Erythroblast (primary cell): ENCODE measurements at places on chromosomes 1 and 21.

DNA sequence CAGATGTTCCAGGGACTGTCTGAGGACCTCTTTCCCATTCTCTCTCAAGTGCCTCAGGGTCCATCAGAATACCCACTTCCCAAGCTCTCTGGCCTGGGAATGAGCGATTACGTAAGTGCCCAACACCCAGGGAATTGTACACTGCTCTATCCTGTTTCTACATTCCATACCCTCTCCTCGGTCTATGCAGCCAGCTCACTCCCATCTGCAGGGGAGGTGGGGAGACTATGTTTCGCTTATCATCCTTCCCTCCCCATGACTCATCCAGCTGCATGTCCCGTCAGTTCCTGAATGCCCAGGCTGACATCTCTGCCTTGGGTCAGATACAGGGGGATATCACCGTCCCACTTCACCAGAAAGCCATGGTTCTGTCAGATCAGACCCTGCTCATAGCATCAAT is 34.5 kb upstream of the CD1D start:
- DNase-seq, result peak; percentile 63

DNA sequence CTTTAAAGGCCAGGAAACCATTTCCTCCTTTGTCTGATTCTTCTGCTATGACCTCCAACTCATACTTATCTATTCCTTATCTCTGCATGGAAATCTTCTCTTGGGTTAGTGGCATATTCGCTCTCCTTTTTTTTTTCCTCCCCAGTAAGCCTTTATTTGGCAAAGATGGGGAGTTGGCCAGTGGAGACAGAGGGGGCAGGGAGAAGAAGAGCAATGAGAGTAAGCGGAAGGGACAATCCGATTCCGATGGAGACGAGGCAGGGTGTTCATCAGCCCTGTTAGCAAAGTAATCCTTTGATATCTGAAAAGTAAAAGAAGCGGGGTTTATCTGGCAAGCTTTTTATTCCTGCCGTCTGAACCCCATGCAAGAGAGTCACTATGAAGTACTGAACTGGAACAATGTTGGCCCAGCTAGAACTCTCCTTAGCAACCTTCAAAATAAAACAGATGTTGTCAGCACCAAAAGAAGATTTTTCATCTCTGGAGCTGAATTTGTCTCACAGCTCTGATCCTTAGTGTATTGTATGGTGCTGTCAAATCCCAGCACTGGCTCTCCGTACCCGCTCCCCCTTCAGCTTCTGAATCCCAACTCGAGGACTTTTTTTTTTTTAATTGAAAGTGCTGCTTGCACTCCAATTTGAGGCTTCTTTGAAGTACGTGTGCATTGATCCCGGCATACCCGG is 40.9 kb downstream of the PTGFRN start:
- no peak for DNase-seq

DNA sequence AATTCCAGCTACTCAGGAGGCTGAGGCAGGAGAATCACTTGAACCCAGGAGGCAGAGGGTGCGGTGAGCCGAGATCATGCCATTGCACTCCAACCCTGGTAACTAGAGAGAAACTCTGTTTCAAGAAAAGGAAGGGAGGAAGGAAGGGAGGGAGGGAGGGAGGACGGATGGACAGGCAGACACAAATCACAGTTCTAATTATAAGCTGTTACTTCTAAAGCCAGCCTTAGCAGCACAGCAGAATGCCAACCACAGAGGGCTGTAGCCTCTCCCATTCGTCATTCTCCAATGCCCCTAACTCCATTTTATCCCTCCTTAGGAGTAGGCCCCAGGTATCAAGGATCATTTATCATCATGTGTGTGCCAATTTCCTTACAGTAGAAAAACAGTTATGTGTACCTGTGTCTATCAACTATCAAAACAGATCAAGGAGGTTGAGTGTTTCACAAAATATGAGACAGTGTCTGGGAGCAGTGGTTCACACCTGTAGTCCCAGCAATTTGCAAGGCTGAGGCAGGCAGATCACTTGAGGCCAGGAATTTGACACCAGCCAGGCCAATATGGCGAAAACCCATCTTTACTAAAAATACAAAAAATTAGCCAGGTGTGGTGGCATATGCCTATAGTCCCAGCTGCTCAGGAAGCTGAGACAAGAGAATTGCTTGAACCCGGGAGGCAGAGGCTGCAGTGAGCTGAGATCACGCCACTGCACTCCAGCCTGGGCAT is 19.1 kb downstream of the USP48 start:
- no peak for DNase-seq

- peak; percentile 61 for DNase-seq
Measured at GRCh38 chr1:41882068-41882477, 36.6 kb downstream of the HIVEP3 start.

DNA sequence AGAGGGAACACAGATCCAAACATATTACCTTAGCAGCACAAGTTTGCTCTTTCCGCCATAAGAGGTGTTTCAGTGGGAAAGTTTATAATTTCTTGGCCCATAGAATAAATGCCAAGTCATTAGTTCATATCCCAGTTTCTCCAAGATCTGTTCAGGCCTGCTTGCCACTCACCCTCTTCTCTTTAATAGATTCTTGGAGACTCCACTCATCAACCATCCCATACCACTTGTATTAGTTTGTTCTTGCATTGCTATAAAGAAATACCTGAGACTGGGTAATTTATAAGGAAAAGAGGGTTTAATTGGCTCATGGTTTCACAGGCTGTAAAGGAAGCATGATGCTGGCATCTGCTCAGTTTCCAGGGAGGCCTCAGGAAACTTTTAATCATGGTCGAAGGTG is 34.8 kb upstream of the MYSM1 start:
- no peak for DNase-seq

DNA sequence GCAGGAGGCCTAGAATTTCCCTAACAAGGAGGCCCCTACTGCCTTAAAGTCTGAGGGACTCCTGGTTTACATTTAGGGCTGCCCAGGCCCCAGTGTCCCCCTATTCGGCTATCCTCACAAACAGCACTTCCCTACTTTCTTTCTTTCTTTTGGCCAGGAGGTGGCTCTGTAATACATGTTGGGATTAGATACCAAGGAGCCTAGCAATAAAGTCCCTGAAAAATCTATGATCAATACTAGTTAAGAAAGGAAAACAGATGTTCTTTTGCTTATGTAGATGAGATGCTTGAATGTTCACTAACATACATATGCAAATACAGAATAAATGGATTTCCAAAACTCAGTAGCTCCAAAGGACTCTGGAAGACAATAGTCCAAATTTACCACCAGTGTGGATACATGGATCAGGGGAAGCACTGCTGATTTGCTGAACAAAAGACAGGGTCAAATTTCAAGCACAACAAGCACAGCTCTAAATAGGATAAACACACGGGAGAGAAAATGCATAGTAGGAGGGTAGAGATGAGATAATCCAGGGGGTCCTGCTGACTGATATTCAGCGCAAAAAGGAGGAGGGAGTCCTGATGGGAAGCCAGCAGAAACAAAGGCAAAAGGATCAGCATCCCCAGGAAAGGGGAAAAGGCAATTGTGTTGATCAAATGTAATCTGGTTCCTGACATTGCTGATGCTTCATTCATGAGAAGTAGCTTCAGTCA is 240.0 kb downstream of the NUF2 start:
- peak; percentile 1 for DNase-seq

GRCh38 chr1:228811712-228812305 is 76.5 kb downstream of the RHOU start:
- no peak for DNase-seq

- peak; percentile 98 for DNase-seq
Measured at GRCh38 chr1:116504308-116505156, 66.3 kb downstream of the CD58 start.

DNA sequence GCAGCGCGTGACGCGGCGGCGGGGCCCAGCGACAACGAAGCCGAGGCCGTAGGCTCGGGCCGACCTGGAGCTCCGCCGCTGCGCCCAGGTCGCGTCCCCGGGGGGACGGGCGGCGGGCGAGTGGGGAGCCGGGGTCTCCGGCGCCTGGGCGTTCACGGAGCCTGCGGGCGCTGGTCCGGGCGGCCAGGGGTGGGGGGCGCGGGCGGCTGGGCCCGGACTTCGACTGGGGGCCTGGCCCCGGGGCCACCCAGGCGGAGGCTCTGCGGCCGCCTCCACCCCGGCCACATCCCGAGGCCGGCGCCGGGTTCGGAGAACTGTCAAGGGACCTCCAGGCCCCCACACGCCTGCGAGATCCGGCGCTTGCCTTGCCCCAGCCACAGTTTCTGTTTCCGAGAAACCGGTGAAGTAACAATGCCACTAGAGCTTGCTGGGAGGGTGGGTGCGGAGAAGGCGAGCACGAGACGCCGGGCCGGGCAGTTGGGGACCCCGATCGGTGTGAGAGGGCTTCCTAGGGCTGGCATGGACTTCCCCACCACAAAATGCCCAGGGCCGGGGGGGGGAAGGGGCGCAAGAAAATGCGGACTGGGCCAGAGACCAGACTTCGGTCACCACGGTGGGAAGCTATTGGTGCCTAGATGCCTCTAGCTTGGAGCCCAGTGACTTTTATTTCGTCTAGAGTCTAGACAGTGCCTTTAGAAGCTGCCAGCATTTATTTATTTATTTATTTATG is 501 bp downstream of the FBXO6 start:
- DNase-seq, result peak; percentile 43

DNA sequence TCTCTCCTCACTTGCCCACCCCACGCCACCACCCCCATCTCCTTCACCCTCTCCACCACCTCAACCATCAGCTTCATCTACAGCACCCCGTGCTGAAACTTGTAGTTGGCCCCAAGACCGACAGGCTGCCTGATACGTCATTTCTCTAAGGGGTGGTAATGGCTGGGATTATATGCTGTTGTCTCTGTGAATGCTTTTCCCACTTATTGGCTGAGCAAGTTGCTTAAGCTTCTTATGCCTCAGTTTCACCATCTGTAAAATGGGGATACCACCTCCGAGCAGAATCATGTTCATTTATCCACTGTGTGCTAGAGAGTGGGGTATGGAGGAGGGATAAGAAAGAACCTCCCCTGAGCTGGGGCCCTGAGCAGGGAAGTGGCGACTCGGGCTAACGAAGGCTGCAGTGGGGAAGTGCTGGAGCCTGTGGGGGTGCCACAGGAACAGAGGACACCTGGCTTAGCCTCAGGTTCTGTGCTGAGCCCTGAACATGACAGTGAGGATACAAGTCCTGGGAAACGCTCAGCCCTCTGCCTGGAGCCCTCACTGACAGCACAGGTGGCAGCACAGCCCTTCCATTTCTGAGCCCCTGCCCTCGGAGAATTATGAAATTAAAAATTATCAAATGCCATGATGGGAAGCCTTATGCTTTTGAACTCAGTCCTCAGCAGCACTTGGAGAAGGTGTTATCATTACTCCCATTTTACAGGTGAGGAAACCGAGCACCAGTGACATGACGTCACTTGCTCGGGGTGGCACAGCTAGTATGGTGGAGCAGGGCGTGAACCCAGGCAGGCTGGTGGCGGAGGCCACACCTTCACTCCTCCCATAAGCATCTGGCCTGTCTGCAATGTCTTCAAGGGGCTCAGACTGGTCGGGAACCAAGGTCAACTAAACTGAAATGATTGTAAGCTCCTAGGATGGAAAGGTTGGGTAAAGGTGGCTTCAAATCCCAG is 2.8 kb downstream of the MATN1 start:
- DNase-seq, result peak; percentile 21

GRCh38 chr1:81912383-81912782 is 111.6 kb downstream of the ADGRL2 start:
- DNase-seq, result no peak

- no peak for DNase-seq
Measured at GRCh38 chr21:18522181-18522972, 118.8 kb upstream of the TMPRSS15 start.

DNA sequence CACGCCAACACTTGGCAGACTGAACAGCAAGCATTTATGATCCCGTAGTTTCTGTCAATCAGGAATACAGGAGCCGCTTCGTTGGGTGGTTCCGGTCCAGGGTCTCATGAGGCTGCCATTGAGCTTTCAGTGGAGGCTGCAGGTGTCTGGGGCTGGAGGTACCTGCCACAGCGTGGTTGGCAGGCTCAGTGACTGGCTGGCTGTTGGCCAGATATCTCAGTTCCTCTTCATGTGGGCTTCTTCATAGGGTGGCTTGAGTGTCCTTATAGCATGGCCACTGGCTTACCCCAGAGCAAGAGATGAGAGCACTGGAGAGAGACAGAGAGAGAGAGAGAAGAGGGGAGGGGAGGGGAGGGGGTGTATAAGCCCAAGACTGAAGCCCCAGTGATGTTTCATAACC is 29.3 kb downstream of the PIK3CD start:
- no peak for DNase-seq

DNA sequence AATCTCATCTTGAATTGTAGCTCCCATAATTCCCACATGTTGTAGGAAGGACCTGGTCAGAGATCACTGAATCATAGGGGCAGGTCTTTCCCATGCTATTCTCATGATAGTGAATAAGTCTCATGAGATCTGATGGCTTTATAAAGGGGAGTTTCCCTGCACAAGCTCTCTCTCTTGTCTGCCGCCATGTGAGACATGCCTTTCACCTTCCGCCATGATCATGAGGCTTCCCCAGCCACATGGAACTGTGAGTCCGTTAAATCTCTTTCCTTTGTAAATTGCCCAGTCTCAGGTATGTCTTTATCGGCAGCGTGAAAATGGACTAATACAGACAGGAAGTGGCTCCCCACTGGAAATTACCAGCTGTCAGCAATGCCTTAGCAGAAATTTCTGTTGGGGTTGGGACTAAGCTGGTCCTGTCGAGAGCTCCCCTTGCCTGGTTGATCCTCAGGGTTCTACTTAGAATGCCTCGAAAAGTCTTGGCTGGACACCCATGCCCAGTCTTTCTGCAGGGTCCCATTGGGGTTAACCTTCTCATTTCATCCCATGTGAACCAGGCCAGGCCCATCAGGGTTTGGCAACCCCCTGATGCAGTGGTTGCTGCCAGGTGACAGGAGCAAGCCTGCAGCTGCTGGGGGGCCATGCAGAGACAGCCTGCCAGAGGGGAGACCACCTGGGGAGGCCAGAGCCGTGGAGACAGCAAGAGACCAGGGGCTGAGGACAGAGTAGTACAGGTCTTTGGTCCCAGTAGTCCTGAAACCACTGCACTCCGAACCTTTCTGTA is 2.8 kb upstream of the ABCG1 start:
- no peak for DNase-seq
